IPS DF 6.9 (cell line): ENCODE measurements at places on chromosomes 5 and 9.

- no peak for DNase-seq
Measured at GRCh38 chr9:34328500-34328986, 525 bp downstream of the KIF24 start.

- DNase-seq, result no peak
Measured at GRCh38 chr5:172442592-172442991, 11.7 kb downstream of the SH3PXD2B start.

DNA sequence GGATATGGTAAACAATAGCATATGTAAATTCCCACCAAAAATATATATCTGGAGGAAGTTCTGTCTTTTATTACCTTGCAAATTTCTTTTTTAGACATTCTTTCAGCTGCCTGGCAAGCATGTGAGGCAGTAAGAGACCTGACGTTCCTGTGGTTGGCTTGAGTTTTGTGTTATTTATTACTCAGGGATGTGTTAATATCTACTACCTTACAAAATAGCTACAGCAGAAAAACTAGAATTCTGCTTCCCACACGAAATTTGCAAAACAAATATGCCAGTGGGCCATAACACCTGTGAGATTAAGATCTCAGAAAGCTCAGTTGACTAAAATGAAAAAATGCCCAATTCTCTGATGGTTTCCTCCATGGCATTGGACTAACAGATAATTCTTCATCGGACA, 274.2 kb downstream of the TMEM167A start:
- DNase-seq, result no peak

DNA sequence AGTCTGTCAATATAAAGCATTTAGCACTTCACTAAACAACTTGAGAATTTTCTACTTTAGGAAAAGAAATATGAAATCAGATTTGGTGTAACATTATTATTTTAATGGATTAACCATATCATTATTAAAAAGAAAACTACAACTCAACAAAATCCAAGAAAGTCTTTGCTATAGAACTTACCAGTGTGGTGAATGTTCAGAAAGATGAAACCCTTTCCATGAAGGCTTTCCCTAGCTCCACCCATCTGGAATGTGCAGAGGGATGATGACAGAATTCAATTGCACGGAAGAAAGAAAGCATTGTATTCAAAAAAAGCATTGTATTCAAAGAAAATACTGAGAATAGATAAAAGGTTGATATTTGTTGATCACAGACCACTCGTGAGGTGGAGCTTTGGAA, 328.6 kb upstream of the NUDT12 start:
- DNase-seq, result no peak

GRCh38 chr9:120368799-120369198, 211.2 kb downstream of the CDK5RAP2 start:
- no peak for DNase-seq

- no peak for DNase-seq
Measured at GRCh38 chr9:110545705-110546104, 33.8 kb downstream of the SVEP1 start.

GRCh38 chr9:127595611-127596010, 16.5 kb upstream of the STXBP1 start:
- no peak for DNase-seq

- no peak for DNase-seq
Measured at GRCh38 chr9:78620303-78620702, 323.4 kb downstream of the PSAT1 start.

DNA sequence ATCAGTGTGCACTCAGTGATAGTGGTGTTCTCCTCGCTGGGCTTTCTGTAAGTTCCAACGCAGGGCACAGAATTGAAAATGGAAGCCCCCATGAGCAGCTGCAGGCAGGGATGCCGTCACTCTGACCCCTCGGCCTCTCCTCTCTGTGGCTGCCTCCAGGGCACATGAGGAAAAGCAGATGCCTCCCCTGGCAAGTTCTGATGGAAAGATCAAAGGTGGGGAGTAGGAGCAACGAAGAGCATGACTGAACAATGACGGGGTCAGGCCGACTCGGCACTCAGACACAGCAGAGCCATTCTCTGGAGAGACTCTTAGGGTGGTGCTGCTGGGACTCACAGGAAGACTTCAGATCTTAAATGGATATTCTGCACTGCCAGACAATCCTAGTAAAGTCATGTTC, 65.6 kb upstream of the CKMT2 start:
- DNase-seq, result no peak

GRCh38 chr9:132671620-132672412, 1.6 kb downstream of the GTF3C4 start:
- no peak for DNase-seq

GRCh38 chr9:130542457-130543228, 36.7 kb upstream of the FUBP3 start:
- DNase-seq, result no peak

GRCh38 chr9:96674906-96675538, 19.9 kb upstream of the PRXL2C start:
- DNase-seq, result no peak

DNA sequence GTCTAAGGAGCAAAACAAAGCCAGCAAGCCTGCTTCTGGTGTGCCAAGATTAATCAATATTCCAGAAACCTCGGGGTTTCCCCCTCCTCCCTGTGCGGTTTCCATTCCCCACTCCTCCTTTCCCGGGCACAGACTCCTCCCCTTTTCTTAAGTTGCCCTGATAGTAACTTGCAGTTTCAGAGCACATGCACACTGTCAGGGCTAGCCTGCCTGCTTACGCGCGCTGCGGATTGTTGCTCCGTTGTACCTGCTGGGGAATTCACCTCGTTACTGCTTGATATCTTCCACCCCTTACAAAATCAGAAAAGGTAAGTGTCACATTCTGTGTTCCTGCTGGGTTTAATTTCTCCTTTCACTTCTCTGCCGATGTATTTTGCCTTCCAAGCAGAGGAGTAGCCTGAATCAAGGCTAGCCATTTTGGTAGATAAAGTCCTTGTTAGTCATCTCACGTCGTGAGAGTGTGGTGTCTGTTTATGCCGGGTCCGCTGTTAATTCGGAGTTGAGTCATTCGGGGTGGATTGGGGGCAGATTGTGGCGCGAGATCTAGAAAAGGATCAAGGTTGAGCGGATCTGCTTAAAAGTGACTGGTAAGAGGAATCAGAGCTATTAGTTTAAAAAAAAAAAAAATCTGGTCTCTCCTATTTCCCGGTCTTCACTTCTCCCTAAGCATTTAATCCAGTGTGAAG, at the start of gene SLC1A3:
TSS of gene SLC1A3 (plus strand) at position 179 of the 686 bp plus-strand sequence. CDS start 1,818 bp downstream, outside the sequence.
- no peak for DNase-seq

- DNase-seq, result no peak
Measured at GRCh38 chr9:128068386-128069205, 564 bp downstream of the SLC25A25 start.

- no peak for DNase-seq
Measured at GRCh38 chr5:179613460-179614071, 9.9 kb downstream of the HNRNPH1 start.

GRCh38 chr5:147674411-147674810, 108.1 kb downstream of the JAKMIP2 start:
- no peak for DNase-seq

GRCh38 chr5:16879191-16879590, 56.9 kb downstream of the MYO10 start:
- DNase-seq, result no peak

GRCh38 chr5:135999406-136000139, 29.2 kb upstream of the TGFBI start:
- no peak for DNase-seq

DNA sequence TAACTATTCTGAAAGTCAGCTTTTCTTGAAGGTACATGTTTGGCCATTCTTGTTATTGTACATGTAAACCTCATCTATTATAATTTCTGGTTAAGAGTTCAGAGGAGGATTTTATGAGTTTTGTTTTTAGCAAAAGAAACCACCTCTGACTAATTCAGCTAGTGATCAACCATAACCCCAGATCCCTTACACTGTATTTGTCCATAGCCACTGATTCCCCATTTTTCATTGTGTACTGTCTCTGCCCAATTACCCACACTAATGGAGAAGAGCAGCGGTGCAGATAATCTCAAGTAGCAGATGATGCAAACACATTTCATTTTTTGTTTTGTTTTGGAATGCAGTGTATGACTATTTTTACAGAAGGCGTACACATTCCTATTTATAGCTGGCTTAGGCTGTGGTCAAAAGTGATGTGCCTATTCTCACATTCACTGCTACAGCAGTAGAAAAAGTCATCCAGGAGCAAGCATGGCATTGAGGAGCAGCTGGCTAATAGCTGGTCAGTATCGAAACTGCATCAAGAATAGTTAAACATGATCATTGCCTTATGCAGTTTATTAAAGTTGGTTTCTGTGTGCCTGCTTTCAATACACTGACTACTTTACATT, 988.3 kb downstream of the DTWD2 start:
- DNase-seq, result no peak

- no peak for DNase-seq
Measured at GRCh38 chr9:2288309-2288708, 273.2 kb downstream of the SMARCA2 start.

DNA sequence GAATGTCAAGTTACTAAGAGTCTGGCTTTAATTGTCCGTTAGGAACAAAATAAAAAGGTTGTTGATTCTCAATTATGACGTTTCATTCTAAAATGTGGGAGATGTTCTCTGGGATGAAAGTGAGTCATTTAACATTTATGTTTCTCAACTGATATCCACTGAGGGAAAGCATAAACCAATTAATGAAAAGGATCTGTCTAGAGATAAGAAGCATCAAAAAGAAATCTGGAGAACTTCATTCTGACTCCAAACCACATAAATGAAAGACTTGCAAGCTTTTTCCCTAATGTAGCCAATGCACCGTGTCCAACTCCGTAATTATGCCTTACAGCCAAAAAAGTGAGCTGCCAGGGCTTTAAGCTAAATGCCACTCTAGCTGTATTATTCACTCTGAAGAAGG, 654.2 kb downstream of the TLE1 start:
- DNase-seq, result no peak

GRCh38 chr9:99392986-99393385, 170.9 kb downstream of the SEC61B start:
- no peak for DNase-seq

DNA sequence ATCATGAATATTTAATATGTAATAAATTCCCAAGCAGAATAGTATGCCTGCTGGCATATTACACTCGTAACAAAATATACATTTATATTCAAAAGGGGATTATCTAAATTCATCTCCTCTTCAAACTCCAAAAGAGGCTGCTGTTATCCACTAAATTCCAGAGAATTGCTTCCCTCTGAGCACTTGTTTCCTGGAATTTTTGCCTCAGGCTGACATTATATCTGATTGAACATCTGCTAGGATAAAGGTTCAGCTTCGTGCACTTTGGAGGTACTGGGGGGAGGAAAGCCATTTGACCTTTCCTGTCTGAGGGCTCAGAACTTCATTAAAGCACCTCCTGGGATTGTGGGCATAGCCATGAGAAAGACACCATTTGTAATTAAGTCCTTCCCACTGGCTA, 4.3 kb upstream of the HAPLN1 start:
- DNase-seq, result no peak

GRCh38 chr5:137372016-137372772, 126.9 kb downstream of the SPOCK1 start:
- DNase-seq, result no peak

GRCh38 chr9:114300846-114301797, 21.8 kb upstream of the ORM1 start:
- DNase-seq, result no peak

GRCh38 chr9:26856413-26857032, 36.1 kb downstream of the CAAP1 start:
- peak; percentile 61 for DNase-seq

DNA sequence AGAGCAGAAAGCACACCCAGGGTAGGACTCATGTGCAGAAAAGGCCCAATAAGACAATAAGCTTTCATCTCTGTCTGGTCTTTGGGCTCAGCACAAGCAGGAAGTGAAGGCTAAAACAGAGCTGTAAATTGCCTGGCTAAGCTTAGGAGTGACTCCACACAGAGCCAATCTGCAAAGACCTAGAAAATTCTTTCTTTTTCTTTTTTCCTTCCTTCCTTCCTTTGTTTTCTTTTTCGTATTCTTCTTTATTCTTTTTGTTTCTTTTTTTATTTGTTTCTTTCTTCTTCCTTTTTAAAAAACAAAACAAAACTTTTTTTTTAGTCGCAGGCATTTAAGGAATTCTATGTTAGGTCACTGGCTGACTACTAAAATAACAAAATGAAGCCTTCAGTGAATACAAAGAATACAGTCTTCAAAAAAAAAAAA, 12.2 kb downstream of the SLC35A4 start:
- DNase-seq, result no peak

DNA sequence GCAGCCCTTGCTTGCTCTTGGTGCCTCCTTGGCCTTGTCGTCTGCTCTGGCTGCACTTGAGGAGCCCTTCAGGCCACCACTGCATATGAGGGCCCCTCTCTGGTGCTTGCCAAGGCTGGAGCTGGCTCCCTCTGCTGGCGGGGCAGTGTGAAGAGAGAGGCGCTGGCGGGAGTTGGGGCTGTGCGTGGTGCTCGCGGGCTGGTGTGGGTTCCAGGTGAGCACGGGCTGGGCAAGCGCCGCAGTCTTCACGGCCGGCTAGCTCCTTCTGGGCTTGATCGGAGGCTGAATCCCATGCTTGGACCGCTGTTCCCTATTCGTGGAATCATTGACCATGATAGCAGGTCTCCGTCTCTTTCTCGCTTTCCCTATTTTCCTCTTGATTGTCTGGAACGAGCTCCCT, 56.5 kb downstream of the XRCC4 start:
- no peak for DNase-seq

DNA sequence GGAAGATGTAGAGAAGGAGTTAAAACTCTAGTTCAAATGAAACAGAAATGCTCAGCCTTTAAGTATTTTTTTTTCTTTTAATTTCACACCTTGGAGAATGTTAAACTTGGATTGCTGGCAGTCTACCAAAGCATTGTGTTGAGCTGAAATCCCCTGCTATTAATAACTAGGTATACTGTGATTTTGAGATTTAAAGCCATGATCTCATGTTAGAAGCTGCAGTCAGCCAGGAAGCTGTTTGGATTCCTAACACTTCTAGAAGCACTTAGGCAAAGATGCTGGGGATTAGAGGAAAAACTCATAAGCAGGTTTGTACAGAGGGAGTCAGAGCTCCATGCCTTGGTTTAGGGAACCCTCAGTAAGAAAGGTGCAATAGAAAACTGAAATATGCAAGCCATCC, 141.4 kb downstream of the KIF4B start:
- DNase-seq, result no peak

DNA sequence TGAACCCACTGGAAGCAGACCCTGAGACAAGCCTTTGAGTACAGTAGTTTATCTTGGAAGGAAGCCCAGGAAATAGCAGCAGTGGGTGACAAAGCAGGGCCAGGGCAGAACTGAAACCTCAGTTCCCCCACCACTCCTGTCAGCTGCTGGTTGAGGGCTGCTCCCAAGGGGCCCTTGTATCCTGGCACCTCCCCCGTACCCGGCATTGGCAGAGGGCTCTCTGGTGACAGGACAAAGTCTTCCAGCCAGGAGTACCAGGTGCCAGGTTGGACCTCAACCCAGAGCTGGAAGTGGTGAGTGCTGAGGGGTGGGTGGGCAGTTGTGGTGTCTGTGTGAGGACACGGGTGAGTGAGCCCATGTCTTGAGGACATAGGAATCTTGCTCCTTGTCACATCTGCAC, 123.3 kb downstream of the PHF2 start:
- no peak for DNase-seq

GRCh38 chr5:135391116-135391868, 7.7 kb downstream of the MACROH2A1 start:
- no peak for DNase-seq
